H9 (cell line): ENCODE measurements at places on chromosomes 1 and 21. TPM values are rescaled to one million over a fixed set of nuclear protein-coding genes. Genes with fewer than 3 reads are reported as not detected.

TMEM54 gene
- 17.2 and 17.7 TPM in 2 replicates for total RNA-seq

NPR1 gene
- 8.6 and 8.9 TPM in 2 replicates for total RNA-seq

FPGT gene
- total RNA-seq, result 3.6 and 5.2 TPM in 2 replicates

NPHS2 gene
- total RNA-seq, result not detected in 2 replicates

OR14K1 gene
- total RNA-seq, result not detected in 2 replicates

CERS2 gene
- 201 and 209 TPM in 2 replicates for total RNA-seq

B4GALT2 gene
- total RNA-seq, result 70.9 and 74.0 TPM in 2 replicates

ANKRD34A gene
- 0.20 and 0.39 TPM in 2 replicates for total RNA-seq

PYHIN1 gene
- total RNA-seq, result not detected in 2 replicates

- H3K36me3 ChIP-seq, result peaks cover 6% of the 10 kb centered on the region
- no peak overlapping the region for H3K27ac ChIP-seq
- no peaks in the 10 kb centered on the region for H3K27me3 ChIP-seq
- DNase-seq, result no peak
- H3K4me1 ChIP-seq, result no peaks in the 10 kb centered on the region
- H3K4me3 ChIP-seq, result no peak overlapping the region
Measured at GRCh38 chr1:12573015-12573825, 44.8 kb downstream of the DHRS3 start.

GRCh38 chr1:215529571-215529970 is 37.5 kb upstream of the KCTD3 start:
- no peak overlapping the region for H3K4me3 ChIP-seq
- no peaks in the 10 kb centered on the region for H3K4me1 ChIP-seq

DNA sequence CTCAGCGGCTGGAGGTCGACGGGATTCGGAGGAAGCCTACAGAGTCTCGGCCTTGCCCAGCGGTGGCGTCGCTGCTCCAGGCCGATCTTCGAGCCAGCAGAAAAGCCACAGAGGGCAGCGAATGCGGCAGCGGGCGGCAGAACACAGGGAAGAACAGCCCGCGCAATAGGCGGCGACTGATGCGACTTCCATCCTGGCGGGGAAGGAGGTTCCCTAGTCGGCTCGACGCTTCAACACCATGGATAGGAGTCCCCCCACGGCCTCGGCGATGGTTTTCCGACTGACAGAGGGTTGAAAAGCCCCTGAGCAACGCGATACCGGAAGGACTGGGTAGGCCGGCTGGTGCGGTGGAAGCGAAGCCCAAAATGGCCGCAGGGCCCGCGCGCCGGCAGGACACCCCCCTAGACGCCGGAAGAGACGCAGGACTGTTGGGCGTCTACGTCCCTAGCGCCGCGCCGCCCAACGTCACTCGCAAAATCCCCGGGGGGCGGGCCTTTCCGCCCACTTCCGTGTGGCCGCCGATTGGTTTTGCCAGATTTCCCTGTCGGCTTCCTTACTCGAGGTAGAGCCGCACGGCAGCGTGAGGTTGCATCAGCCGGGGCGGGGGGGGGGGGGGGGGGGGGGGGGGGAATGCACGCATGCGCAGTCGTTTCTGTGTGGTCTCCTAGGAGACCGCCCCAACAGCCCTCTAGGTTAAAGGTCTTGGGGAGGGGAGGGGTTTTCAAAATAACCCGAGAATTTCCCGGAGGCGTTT is at the start of gene PPP1R15B:
PPP1R15B (minus strand) TSS at position 367 of the 754 bp plus-strand sequence. CDS start 406 bp downstream, outside the sequence.
- H3K4me3 ChIP-seq, result peak within 1 kb of the TSS; percentile 100
- H3K27me3 ChIP-seq, result no peaks in the 10 kb centered on the region
- H3K27ac ChIP-seq, result peak within 1 kb of the TSS; percentile 95
- peaks cover 33% of the 10 kb centered on the region for H3K36me3 ChIP-seq
- peaks cover 6% of the 10 kb centered on the region; the same call in 1 of the 2 replicates for H3K4me1 ChIP-seq

DNA sequence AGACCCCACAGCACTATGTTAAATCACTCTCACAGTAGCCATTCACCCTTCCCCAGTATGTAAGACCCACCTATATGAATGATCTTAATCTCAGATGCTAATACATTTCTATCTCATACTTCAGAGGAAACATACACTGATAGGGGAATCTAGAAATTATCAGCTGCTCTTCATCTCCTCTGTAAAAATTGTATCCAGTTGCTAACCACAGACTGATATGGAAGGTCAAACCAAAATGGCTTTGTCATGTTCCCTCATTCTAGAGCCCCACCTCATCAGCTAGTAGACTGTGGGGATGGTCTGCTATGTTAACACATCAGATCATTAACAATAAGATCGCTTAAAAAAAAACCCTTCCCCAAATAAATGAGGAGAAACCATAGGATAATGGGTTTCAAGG is 71.7 kb downstream of the UBR4 start:
- H3K27me3 ChIP-seq, result no peaks in the 10 kb centered on the region
- no peak overlapping the region for H3K27ac ChIP-seq
- no peak for DNase-seq
- no peak overlapping the region for H3K4me3 ChIP-seq
- H3K4me1 ChIP-seq, result no peaks in the 10 kb centered on the region
- H3K36me3 ChIP-seq, result peaks cover 95% of the 10 kb centered on the region

DNA sequence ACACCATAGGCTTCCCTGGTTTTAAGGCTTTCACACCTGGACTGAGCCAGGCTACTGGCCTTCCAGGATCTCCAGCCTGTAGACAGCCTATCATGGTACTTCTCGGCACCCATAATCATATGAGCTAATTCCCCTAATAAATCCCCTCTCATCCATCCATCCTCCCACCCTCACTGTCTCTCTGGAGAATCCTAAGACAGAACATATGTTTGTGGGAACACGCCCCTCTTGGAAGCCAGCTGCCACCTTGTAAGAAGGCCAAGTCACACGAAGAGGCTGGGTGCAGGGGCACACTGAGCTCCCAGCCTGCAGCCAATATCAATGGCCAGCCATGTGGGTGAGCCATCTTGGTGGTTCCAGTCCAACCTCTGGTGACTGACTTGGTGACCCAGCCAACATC is 7.4 kb downstream of the CLCC1 start:
- no peaks in the 10 kb centered on the region; the same call in 1 of the 2 replicates for H3K4me1 ChIP-seq
- peaks cover 14% of the 10 kb centered on the region for H3K36me3 ChIP-seq
- H3K27ac ChIP-seq, result no peak overlapping the region
- no peak for DNase-seq

- no peaks in the 10 kb centered on the region for H3K27me3 ChIP-seq
- H3K4me1 ChIP-seq, result no peaks in the 10 kb centered on the region
- DNase-seq, result no peak
- no peak overlapping the region for H3K27ac ChIP-seq
Measured at GRCh38 chr1:228778466-228778865, 43.2 kb downstream of the RHOU start.

DNA sequence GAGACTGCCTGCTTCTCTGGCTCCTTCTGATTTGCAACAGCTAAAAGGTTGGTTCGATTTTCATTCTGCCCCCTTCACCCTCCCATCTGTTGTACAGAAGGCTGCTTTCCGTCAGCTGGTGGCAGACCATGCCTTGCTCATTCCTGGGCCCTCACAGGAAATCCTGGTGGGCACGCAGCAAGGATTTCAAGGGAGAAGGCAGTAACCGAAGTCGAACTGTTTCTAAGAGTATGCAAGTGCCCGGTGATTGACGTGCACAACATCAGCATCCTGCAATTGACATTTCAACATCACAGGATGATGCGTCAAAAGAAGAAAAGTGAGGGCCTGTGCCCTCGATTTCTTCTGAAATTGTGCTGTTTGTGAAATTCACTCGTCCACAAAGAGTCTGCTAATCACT is 83.8 kb downstream of the PLPP3 start:
- DNase-seq, result no peak
- H3K4me3 ChIP-seq, result no peak overlapping the region
- H3K27ac ChIP-seq, result no peak overlapping the region
- H3K4me1 ChIP-seq, result peaks cover 3% of the 10 kb centered on the region; the same call in 1 of the 2 replicates

DNA sequence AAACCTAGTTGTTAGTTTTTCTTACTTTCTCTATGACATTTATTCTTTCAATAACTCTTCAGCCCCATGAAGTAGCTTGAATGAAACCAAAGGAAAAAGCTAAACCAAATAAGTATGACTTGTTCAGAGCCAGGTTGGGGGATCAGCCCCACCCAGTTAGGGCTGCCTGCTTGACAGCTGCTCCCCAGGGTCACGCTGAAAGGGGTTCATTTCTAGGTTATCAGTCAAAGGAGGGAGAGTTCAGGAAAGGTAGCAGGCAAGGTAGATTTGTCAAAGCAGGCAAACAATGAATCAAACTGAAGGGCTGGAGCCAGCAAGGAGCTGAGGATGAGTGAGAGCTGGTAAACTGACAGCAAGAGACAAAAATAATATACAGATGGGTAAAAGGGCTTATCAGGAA is 3.1 kb upstream of the S100A11 start:
- H3K36me3 ChIP-seq, result no peaks in the 10 kb centered on the region
- no peak for DNase-seq
- H3K4me3 ChIP-seq, result no peak overlapping the region
- H3K27ac ChIP-seq, result no peak overlapping the region
- no peaks in the 10 kb centered on the region for H3K27me3 ChIP-seq

GRCh38 chr1:24119859-24120756 is 8.2 kb upstream of the MYOM3 start:
- H3K4me3 ChIP-seq, result no peak overlapping the region
- no peaks in the 10 kb centered on the region for H3K27me3 ChIP-seq

DNA sequence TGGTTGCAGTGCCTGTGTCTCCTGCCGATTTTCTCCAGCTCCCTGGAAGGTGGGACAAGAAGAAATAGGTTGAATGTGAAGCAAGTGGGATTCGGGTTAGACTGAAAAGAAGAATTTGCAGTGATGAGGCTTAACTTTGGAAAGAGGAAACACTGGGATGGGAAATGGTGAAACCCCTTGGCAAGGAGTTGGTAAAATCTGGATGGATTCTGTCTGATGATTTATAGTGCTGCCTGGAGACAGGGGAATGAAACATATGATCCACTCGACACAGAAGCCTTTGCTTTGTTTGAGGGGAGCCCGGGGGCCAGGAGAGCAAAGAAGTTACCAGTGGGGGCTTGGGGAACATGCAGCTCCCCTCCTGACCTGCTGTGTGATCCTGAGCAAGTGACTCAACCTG is 67.2 kb downstream of the UBIAD1 start:
- peaks cover 10% of the 10 kb centered on the region; the same call in 1 of the 2 replicates for H3K4me1 ChIP-seq
- H3K27me3 ChIP-seq, result no peaks in the 10 kb centered on the region
- DNase-seq, result no peak
- H3K36me3 ChIP-seq, result no peaks in the 10 kb centered on the region
- no peak overlapping the region for H3K4me3 ChIP-seq
- H3K27ac ChIP-seq, result no peak overlapping the region

DNA sequence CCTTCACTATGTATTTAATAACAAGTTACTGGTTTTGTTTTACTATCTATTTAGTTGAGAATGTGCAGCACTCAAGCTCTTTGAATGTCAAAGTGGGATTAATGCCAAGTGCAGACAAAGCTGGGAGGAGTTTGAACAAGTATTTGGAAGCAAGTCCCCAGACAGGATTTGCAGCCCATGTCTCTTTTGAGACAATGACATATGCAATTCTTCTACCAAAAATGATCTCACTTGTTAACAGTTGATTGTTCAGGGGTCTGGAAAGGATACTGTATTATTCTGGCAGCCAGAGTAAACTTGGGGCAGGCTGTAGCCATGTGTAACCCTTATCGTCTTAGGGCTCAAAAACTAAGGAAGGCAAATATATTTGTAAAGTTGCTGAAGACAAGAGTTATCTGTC is 15.8 kb downstream of the COLGALT2 start:
- H3K4me1 ChIP-seq, result peaks cover 7% of the 10 kb centered on the region; the same call in 1 of the 2 replicates
- no peak overlapping the region for H3K27ac ChIP-seq
- H3K4me3 ChIP-seq, result no peak overlapping the region

DNA sequence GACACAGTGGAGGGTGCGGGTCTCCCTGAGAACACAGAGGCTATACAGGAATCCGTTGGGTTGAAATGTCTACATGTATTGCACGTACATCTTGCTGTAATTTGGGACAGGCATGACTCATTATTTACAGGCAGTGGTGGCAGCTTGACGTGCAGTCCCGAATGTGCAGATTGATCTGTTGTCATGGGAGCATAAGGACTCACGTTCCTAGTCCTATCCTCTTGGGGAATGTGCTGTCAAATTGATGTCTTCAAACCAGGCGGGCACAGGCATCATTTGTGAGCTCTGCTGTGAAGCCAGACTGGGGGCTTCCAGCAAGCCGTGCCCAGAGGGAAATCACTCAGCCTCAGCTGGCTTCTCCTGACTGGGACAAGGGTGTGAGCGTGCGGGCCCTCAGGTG is 40.5 kb downstream of the S100B start:
- H3K27ac ChIP-seq, result no peak overlapping the region
- H3K36me3 ChIP-seq, result peaks cover 63% of the 10 kb centered on the region
- no peaks in the 10 kb centered on the region for H3K27me3 ChIP-seq

- no peak overlapping the region for H3K4me3 ChIP-seq
- H3K4me1 ChIP-seq, result peaks cover 6% of the 10 kb centered on the region; the same call in 1 of the 2 replicates
- H3K27ac ChIP-seq, result no peak overlapping the region
- no peak for DNase-seq
Measured at GRCh38 chr1:54132495-54132894, 20.3 kb downstream of the CDCP2 start.

DNA sequence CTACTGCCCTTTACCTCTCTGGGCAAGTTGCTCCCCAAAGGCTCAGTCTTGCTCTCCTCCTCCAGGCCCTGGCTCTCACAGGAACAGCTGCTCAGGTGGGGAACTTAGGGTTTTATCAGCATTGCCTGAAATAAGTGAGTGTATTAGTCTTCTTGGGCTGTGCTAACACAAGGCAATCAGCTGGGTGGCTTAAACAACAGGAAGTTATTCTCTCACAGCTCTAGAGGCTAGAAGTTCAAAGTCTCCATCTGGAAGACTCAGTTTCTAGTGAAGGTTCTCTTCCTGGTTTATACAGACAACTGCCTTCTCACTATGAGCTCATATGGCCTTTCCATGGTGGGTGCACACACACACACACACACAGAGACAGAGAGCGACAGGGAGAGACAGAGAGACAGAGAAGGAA is 2.8 kb upstream of the CD1C start:
- H3K27ac ChIP-seq, result no peak overlapping the region
- DNase-seq, result no peak
- H3K4me1 ChIP-seq, result no peaks in the 10 kb centered on the region
- H3K36me3 ChIP-seq, result peaks cover 5% of the 10 kb centered on the region; the same call in 1 of the 2 replicates
- H3K4me3 ChIP-seq, result no peak overlapping the region

GRCh38 chr1:170593173-170594011 is 61.4 kb downstream of the GORAB start:
- no peaks in the 10 kb centered on the region for H3K4me1 ChIP-seq
- no peak for DNase-seq
- H3K27me3 ChIP-seq, result no peaks in the 10 kb centered on the region; the same call in 1 of the 2 replicates
- H3K36me3 ChIP-seq, result no peaks in the 10 kb centered on the region

- H3K27ac ChIP-seq, result no peak overlapping the region
- no peaks in the 10 kb centered on the region for H3K27me3 ChIP-seq
Measured at GRCh38 chr1:96362623-96363022, 359.0 kb upstream of the PTBP2 start.

- H3K4me3 ChIP-seq, result no peak overlapping the region
- peaks cover 9% of the 10 kb centered on the region for H3K4me1 ChIP-seq
- no peak overlapping the region for H3K27ac ChIP-seq
- DNase-seq, result no peak
- no peaks in the 10 kb centered on the region for H3K27me3 ChIP-seq
Measured at GRCh38 chr1:211932231-211932932, 101.8 kb upstream of the LPGAT1 start.

DNA sequence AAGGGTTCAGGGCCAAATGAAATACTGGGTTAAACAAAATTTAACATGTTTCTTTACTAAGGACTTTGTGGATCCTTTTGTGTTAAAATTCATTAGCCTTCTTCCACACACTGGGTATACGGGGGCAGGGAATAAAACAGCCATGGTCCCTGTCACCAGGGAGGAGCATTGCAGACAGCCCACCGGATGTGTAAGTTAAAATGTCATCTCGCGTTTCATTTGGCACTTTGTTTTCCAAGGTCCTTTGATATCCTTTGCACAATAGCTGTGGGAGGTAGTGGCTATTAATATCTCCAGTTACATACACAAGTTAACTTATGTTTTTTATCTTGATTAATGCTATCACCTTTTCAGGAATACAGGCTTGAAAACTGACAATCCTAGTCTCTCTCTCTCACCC is 172.7 kb downstream of the BARHL2 start:
- H3K4me1 ChIP-seq, result no peaks in the 10 kb centered on the region
- no peaks in the 10 kb centered on the region for H3K36me3 ChIP-seq
- H3K4me3 ChIP-seq, result no peak overlapping the region
- DNase-seq, result no peak
